ENCODE measurements at places on chromosomes 1 and 21.
A peak's percentile ranks its signal among the peaks of the same experiment; 100 is the strongest.

GRCh38 chr1:18452550-18452949 lies 28.2 kb upstream of the KLHDC7A start:
- peak; percentile 14 for DNase-seq

DNA sequence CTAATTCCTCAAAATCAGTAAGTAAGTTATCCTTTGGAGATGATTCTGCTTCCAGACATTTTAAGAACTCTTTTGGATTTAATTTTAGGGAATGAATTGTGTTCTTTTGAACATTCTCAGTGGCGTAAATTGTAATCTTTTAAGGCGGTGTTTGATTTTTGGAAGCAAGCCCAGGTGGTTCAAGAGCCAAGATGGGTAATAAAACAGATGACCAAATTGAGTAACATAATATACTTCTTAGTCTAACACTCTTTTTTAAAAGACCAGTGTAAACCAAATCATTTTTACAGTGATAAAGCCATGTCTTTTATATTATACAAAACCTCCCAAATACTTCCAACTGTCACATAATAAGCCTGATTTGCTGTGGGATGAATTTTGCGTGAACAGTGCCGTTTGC lies 133.8 kb downstream of the LRRC40 start:
- no peak for DNase-seq

GRCh38 chr1:24353292-24353891 lies 34.2 kb downstream of the GRHL3 start:
- no peak for DNase-seq

- no peak for DNase-seq
These were observed 108.0 kb upstream of the DPYD start for GRCh38 chr1:98028800-98029199.

DNA sequence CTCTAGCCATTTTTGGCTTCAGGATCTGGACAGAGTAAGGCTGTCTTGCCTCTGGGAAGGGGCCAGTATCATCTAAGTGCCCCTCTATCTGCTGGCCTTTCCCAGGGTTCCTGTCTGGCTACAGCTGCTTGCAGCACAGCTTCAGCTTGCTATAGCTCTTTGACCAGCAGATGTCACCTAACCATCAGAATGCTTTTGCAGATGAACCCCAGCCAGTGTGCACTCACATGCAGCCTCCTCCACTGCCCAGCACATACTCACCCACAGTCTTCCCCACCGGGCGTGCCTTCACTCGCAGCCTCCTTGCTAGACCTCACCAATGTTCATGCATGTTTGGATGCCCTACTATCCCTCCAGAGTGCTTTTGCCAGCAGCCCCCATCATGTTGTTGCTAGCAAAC lies 769.0 kb downstream of the BRINP3 start:
- DNase-seq: no peak

GRCh38 chr1:113654883-113655282 lies 104.4 kb downstream of the PHTF1 start:
- DNase-seq: no peak

GRCh38 chr1:218284377-218284916 lies 646 bp upstream of the RRP15 start:
- no peak for DNase-seq

- no peak for DNase-seq
These were observed 54.7 kb upstream of the BEND5 start for GRCh38 chr1:48831120-48831978.

DNA sequence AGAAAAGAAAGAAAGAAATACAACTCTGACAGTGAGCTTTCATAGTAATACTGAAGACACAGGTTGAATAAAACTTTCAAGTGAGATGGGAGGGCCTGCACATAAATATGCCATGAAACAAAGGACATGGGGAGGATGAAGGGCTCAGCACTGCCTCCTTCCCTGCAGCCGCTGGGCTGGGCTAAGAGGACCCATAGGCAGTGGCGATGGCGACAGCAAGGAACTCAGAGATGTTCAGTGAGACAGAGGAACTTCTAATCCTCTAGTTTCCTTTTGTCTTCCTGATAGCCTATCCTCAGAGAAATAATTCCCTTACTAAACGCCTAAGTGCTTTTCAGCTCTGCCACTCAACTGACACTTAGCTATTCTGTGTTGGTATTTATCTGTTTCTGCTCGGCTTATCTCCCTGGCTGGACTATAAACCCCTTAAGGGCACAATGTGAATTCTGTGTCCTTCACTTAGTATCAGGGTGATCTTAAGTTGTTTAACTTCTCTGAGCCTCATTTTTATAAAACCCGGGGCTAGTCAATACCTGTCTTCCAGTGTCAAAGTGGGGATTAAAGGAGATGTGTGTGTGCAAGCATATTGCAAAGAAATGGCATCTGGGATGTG lies 24.4 kb upstream of the IER5 start:
- no peak for DNase-seq
